ENCODE measurements at places on chromosomes 6 and 20.

GRCh38 chr20:53597030-53597482 lies 3.4 kb upstream of the ZNF217 start:
- DNase-seq = no peak
- peaks cover 3% of the 10 kb centered on the region for H3K4me1 ChIP-seq
- no peak overlapping the region for H3K27ac ChIP-seq
- no peaks in the 10 kb centered on the region for H3K36me3 ChIP-seq
- no peaks in the 10 kb centered on the region for H3K27me3 ChIP-seq

DNA sequence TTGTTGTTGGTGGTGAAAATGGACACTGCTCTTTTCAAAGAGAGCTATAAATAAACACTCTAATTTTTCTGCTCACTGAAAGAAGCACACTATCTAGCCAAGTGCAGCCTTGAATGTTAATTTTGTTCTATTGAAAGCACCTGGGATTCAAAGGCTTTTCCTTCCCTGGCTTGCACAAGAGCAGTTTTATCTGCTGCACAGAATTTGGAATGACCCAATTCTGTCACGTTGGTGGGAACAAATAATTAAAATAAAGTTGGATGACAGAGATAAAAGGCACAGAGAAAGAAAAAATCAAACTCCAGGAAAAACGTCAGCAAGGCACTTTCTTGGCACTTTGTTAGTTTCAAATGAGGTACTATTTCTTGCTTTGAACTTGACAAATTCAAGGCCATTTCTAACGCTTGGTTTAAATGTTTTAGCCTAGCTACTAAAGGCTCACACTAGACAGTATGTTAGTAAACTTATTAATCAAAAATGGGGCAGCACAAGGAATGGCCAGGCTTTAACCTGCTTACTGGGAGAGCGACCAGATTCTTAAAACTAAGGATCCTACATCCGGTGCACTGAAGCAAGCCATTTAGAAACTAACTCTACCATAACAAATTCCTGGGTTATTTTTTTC lies 145.5 kb upstream of the ARG1 start:
- H3K27ac ChIP-seq = no peak overlapping the region
- no peaks in the 10 kb centered on the region for H3K4me1 ChIP-seq
- no peak overlapping the region for H3K4me3 ChIP-seq
- DNase-seq = no peak
- H3K36me3 ChIP-seq = no peaks in the 10 kb centered on the region
- no peaks in the 10 kb centered on the region for H3K27me3 ChIP-seq

- peak; percentile 7 for DNase-seq
- H3K36me3 ChIP-seq = no peaks in the 10 kb centered on the region
- no peaks in the 10 kb centered on the region for H3K27me3 ChIP-seq
- H3K27ac ChIP-seq = no peak overlapping the region
- peaks cover 1% of the 10 kb centered on the region for H3K4me1 ChIP-seq
Observed at GRCh38 chr6:72219536-72219935, 333.2 kb downstream of the RIMS1 start.

GRCh38 chr6:168126566-168127383 lies 47.8 kb upstream of the FRMD1 start:
- no peaks in the 10 kb centered on the region for H3K4me1 ChIP-seq
- peaks cover 34% of the 10 kb centered on the region for H3K27me3 ChIP-seq
- no peak overlapping the region for H3K4me3 ChIP-seq
- H3K27ac ChIP-seq = no peak overlapping the region
- H3K36me3 ChIP-seq = no peaks in the 10 kb centered on the region

DNA sequence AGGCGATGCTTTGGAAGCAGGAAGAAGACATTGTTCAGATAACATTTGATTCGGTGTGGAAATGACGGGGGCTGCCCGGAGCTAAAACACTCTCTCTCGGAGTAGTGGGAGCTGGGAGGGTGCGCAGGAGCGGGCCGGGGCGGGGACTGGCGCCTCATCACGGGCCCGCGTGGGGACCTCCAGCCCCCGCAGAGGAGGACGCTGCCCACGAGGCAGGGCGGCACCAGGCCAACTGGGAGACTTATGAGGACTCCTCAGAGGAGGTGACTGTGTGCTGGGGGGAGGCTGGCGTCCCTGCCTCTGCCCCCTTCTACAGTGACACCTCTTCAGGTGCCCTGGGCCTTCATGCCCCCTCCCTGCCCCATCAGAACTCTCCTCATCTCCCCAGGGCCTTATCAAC lies 15.2 kb downstream of the DDO start:
- no peaks in the 10 kb centered on the region for H3K4me1 ChIP-seq
- H3K27ac ChIP-seq = no peak overlapping the region
- no peaks in the 10 kb centered on the region for H3K36me3 ChIP-seq
- H3K4me3 ChIP-seq = peak overlapping the region; percentile 73

- peak; percentile 70 for DNase-seq
- H3K4me1 ChIP-seq = peaks cover 4% of the 10 kb centered on the region
- H3K36me3 ChIP-seq = peaks cover 68% of the 10 kb centered on the region
- no peaks in the 10 kb centered on the region for H3K27me3 ChIP-seq
- no peak overlapping the region for H3K27ac ChIP-seq
Observed at GRCh38 chr6:3732345-3733141, 19.0 kb downstream of the PXDC1 start.

DNA sequence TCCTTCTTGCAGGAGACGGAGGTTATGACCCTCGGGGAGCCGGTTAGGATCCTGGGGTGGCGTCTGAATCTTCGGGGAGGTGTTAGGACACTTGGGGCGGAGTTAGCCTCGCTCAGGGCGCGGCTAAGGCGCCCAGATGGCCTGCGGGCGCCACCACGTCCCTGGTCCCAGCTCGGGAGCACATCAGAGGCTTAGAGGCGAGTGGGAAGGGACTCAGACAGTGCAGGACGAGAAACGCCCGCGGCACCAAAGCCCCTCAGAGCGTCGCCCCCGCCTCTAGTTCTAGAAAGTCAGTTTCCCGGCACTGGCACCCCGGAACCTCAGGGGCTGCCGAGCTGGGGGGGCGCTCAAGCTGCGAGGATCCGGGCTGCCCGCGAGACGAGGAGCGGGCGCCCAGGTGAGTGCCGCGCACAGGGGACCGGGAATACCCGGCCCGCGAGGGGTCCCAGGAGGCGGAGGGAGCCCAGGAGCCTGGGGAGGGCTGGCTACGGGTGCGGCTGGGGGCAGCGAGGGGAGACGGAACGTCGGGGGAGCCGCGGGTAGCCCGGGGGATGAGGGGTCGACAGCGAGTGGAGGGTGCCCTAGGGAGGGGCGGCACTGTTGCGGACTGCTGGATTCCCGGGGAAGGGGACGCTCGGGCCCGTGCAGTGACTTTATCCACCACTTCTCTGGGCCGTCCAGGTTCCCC lies at the start of gene HCK:
TSS of gene HCK (plus strand) at position 153 of the 688 bp plus-strand sequence.
- no peaks in the 10 kb centered on the region for H3K36me3 ChIP-seq
- peaks cover 8% of the 10 kb centered on the region for H3K4me1 ChIP-seq
- no peak within 1 kb of the TSS for H3K4me3 ChIP-seq

DNA sequence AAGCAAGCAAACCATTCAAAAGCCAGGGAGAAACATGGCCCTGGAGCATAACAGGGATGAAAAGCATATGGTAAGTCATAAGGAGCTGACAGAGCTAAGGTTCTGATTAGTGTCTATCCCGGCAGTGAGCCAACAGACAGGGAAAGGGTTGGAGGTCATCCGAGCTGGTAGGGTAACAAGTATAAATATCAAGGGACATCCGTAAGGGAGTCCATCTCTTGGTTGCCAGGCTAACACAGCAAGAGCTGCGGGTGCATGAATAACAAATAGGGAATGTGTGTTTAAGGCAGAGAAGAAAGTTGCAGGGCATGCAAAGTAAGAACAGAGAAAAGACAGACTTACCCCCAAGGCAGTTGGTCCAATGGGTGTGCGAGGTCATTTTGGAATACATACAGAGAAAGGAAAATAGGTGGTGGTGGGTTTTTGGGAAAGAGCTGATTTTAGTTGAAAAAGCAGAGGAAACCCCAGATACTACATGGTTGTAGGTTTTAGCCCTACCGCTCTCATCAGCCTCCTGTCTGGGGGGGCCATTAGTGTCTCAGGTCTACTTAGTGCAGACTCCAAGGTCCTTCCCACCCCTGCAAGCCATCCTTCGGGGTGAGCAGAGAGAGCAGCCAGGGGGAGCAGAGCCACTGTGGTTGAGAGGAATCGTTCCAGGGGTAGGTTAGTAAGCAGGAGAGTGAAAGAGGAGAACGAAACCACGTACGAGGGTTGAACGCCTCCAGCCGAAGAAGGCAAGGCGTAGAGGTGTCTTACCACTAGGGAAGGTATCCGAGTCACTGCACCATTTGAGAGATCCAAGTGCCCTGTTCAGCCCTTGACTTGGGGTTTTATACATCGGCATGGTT lies at the start of gene ERVFRD-1:
TSS of gene ERVFRD-1 (minus strand) at position 805 of the 848 bp plus-strand sequence. CDS start 6,415 bp downstream, outside the sequence.
- no peaks in the 10 kb centered on the region for H3K36me3 ChIP-seq
- peaks cover 4% of the 10 kb centered on the region for H3K4me1 ChIP-seq
- no peak within 1 kb of the TSS for H3K27ac ChIP-seq
- H3K27me3 ChIP-seq = no peaks in the 10 kb centered on the region

- no peaks in the 10 kb centered on the region for H3K36me3 ChIP-seq
- no peak overlapping the region for H3K4me3 ChIP-seq
- peaks cover 3% of the 10 kb centered on the region for H3K4me1 ChIP-seq
Observed at GRCh38 chr20:51960047-51960675, 157.8 kb upstream of the SALL4 start.

GRCh38 chr6:128437685-128438084 lies 82.7 kb downstream of the PTPRK start:
- H3K36me3 ChIP-seq = no peaks in the 10 kb centered on the region
- no peak overlapping the region for H3K4me3 ChIP-seq
- no peaks in the 10 kb centered on the region for H3K27me3 ChIP-seq
- H3K27ac ChIP-seq = no peak overlapping the region
- H3K4me1 ChIP-seq = no peaks in the 10 kb centered on the region

DNA sequence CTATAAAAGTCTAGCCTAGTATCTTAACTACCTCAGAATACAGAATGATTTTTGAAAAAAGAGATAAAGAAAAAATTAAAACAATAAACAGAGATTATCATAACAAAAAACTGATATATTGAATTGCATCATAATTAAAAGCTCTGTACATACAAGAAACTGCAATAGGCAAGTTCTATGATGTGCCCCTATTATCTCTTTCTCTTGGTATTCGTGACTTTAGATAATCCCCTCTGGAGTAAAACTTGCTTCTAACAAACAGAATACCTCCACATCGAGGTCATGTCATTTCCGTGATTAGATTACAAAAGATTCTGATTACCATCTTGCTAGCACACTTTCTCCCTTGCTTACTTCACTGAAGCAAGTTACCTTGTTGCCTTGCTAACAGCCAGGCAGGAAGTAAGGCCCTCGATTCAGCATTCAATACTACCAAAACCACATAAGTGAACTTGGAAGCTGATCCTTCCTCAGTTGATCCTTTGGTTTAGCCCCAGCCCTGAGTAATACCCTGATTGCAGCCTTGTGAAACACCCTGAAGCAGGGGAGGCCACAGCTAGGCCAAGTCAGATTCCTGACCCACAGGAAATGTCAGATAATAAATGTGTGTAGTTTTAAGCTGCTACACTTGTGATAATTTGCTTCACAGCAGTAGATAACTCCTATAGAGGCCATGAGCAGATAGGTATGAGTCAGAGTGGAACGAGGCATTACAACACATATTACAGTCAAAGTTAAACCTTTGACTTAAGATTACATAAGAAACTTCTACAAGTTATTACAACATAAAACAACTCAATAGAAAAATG lies 53.7 kb upstream of the TMX4 start:
- DNase-seq = peak; percentile 78
- H3K36me3 ChIP-seq = no peaks in the 10 kb centered on the region
- peak overlapping the region; percentile 30 for H3K27ac ChIP-seq
- no peaks in the 10 kb centered on the region for H3K27me3 ChIP-seq
- H3K4me3 ChIP-seq = no peak overlapping the region

- H3K36me3 ChIP-seq = no peaks in the 10 kb centered on the region
- peaks cover 54% of the 10 kb centered on the region for H3K27me3 ChIP-seq
- H3K27ac ChIP-seq = no peak overlapping the region
Observed at GRCh38 chr20:25148181-25148981, 47.1 kb upstream of the ENTPD6 start.

DNA sequence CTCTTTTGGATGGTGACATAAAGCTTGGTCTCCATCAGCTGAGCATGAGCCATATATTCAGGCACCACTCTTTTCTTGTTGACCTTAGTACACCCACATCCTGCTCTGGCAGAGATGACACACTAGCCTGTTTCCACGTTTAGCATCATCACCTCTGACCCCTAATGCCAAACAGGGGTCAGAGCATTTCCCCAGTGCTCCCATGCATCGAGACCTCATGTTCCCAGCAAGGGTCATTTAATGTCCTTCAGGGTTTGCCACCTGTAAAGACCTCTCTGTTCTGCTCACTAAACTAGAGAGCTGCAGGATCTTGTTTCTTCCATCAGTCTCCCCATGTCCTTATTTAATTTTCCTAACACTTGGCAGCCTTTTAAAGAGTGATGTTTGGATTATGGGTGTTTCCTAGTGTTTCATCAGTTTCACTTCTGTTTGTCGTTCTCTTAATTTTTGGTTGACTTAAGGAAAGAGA lies 97.5 kb downstream of the AIG1 start:
- H3K27me3 ChIP-seq = no peaks in the 10 kb centered on the region
- no peaks in the 10 kb centered on the region for H3K4me1 ChIP-seq
- DNase-seq = peak; percentile 49

DNA sequence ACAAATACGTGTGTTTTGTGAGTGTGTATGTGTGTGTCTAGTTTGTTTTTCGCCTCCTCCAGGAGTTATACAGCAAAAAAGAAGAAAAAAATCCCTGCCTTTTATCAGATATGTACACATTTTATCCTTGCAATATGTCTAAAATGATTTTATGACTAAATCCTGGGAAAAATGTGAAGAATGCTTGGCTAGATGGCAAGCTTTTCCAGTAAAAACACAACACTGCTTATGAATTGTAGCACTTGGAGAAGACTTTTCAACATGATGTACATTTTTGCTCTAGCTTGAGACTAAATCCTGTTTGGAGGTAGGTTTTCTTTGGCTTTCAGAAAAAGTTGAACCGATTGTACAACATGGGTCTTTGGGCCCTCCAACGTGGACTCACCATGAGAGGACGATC lies 160.2 kb downstream of the GMPR start:
- H3K4me1 ChIP-seq = peaks cover 4% of the 10 kb centered on the region
- no peaks in the 10 kb centered on the region for H3K36me3 ChIP-seq
- H3K4me3 ChIP-seq = no peak overlapping the region
- no peak for DNase-seq
- H3K27ac ChIP-seq = no peak overlapping the region
- H3K27me3 ChIP-seq = no peaks in the 10 kb centered on the region

- H3K36me3 ChIP-seq = no peaks in the 10 kb centered on the region
- H3K27ac ChIP-seq = no peak overlapping the region
- H3K27me3 ChIP-seq = peaks cover 46% of the 10 kb centered on the region
- H3K4me3 ChIP-seq = no peak overlapping the region
Observed at GRCh38 chr20:48262955-48263354, 477.7 kb upstream of the SULF2 start.

All from mesenchymal stem cell (in vitro differentiated cells and primary cell).